ENCODE measurements at places on chromosomes 16 and 17. TPM values are rescaled to one million over a fixed set of nuclear protein-coding genes. Genes with fewer than 3 reads are reported as not detected.

The ABCA5 gene
- total RNA-seq = 19.7 TPM

The TMEM220 gene
- total RNA-seq = 5.5 TPM

DNA sequence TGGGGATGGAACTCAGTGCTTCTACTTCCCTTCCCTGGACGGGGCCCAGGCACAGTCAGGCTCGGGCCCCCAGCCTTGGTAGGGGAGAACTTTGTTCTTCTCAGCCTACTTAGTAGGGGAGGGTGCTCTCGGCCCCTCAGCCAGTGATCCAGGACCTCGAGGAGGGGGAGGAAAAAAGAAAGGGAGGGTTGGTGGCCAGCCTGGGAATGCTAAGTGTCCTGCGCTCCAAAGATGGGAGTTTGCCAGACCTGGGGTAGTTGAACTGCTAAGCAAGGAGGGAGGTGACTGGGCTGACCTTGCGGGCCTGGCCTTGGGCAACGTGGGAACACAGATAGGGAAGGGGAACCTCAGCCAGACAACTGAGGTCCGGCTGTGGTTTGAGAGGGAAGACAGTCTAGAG lies 12.2 kb downstream of the ADGRG1 start:
- no peak for DNase-seq
- peaks cover 67% of the 10 kb centered on the region for H3K4me1 ChIP-seq
- no peaks in the 10 kb centered on the region for H3K27me3 ChIP-seq
- H3K27ac ChIP-seq = peak overlapping the region; percentile 37
- H3K36me3 ChIP-seq = no peaks in the 10 kb centered on the region

DNA sequence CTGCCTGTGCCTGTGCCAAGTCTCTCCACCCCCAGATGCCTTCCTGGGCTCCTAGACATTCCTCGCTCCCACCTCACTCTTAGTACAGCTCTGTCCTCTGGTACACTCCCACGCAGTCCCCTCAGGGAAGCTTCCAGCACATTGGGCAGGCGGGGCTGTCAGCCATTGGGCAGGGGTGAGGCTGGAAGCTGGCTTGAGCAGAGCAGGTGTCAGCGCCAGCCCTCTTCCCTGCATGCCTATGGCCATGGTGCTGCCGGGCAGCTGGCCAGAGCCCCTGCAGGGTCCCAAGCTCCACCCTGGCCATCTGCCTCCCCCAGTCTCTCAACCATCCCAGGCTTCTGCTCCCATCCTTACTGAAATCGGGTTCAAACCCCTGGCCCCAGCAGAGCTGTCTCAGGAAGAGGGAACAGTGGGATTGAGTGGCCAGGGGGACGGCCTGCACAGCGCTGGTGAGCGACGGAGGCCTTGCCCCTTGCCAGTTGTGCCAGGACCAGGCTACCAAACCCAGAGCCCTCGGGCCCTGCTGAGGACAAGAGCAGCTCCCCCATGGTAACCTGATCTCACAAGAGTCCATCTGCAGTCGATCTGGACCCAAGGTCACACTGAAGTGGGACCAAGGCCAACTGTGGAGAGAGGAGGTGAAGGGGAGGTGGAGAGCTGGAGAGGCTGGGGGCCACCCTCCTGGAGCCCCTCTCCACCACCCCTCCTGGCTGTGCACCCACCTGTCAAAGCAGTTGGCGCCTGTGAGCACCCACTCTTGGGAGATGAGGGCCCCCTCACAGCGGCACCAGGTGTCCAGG lies 2.4 kb upstream of the B9D1 start:
- no peak overlapping the region for H3K27ac ChIP-seq
- no peak for DNase-seq
- peaks cover 20% of the 10 kb centered on the region for H3K4me1 ChIP-seq
- H3K36me3 ChIP-seq = no peaks in the 10 kb centered on the region

Data from right atrium auricular region (tissue), 2 donors.